ENCODE measurements at places on chromosomes 16 and 17. TPM values are rescaled to one million over a fixed set of nuclear protein-coding genes. Genes with fewer than 3 reads are reported as not detected.
A peak's percentile ranks its signal among the peaks of the same experiment; 100 is the strongest.

DNA sequence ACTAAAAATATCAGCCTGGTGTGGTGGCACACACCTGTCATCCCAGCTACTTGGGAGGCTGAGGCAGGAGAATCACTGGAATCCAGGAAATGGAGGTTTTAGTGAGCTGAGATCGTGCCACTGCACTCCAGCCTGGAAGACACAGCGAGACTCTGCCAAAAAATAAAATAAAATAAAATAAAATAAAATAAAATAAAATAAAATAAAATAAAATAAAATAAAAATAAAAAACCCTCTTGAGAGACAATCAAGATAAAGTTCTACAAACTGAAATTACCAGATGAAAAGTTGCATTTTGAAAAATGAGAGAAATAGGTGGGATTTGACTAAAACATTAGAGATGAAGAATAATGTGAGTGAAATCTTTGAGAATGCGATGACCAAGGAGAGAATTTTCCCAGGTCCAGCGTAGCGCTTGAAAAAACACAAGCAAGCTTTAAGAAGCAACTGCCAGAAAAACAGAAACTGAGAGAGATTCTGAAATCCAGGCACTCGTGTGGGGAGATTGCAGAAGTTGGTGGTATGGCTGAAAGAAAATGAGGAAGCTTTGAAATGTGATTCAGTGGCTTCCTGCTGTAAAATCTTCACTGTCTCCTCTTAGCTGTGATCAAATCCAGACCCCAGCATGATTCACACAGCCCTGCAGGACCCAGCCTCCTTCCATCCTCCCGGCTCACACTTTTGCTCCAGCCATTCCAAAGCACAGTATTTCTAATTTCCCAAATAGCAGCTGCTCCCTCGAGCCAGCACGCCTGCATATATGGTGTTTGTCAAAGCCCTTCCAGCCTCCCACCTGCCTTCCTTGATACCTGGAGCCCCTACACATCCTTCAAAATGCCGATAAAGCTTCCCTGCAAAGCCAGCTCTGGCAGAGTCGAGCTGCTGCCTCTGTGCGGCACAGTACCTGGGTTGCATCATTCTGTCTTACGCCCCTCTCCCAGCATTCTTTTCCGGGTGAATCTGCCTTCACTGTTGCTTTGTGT, 8.2 kb upstream of the CD300E start:
- H3K4me1 ChIP-seq = peaks cover 20% of the 10 kb centered on the region
- H3K27ac ChIP-seq = no peak overlapping the region
- H3K4me3 ChIP-seq = peak overlapping the region; percentile 26
- peaks cover 38% of the 10 kb centered on the region for H3K27me3 ChIP-seq

DNA sequence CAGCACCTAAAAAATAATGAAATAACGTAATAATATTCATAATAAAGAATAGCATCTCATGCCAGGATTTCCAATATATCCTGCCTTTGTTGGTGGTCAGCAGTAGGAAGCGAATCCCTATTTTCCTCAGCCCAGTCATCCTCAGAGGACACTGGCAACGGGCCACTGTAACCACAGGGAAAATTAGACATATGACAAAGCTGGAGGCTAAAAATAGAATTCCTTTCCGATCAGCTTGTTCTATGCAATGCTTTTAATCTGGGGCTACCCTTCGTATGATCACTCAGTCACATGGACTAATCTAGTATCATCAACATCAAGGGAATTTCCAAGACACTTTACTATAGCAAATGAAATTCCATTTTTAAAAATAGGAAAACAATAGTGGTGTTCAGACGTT, 246.9 kb upstream of the KCNJ16 start:
- no peak for DNase-seq
- H3K36me3 ChIP-seq = peaks cover 4% of the 10 kb centered on the region
- no peaks in the 10 kb centered on the region for H3K27me3 ChIP-seq
- H3K27ac ChIP-seq = no peak overlapping the region

DNA sequence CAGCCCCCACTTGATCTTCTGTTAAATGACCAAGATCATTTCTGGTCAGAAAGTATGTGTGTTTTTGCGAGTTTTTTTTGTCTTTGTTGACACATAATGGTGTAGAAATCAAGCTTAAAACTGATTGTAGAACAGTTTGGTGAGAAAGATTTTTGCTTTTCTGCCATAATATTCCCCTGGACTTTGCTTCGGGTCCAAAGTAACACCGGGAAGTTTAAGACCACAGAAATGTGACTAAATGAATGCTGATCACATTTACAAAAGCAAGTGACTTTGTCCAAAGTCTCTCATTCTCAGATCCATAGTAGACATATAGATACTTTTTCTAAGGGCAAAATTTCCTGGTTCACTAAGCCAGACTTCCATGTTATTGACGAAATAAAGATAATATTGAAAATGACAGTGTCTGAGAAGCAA, 2.6 kb downstream of the FAM20A start:
- peak overlapping the region; percentile 92 for H3K4me3 ChIP-seq
- DNase-seq = no peak
- H3K36me3 ChIP-seq = peaks cover 2% of the 10 kb centered on the region
- no peak overlapping the region for H3K27ac ChIP-seq

DNA sequence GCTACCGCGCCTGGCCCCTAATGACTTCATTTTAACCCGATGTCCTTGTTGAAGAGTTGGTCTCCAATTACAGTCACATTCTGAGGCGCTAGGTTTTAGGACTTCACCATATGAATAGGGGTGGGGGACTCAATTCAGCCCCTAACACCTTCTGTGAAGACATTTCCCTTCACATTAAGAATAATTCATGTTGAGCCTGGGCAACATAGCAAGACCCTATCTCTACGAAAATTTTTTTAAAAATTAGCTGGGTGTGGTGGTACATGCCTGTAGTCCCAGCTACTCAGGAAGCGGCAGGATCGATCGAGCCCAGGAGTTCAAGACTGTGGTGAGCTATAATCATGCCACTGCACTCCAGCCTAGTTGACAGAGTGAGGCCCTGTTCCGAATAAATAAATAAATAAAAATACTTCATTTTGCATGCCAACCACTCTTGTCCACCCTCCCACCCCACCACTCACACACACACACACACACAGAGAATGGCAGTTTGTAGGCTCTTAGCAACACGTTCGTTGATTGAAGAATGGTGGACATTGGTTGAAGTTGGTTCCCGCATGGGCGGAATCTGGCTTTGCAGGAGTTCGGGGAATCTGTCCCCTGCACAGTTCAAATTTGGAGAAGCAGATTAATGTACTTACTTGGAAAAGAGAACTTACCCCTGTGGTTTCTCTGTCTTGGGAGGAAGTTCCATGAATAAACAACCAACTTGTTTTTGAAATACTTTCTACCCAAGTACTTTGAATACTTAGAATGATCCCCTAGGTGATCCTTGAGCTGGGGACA, 27.8 kb upstream of the TVP23A start:
- no peak overlapping the region for H3K27ac ChIP-seq
- no peaks in the 10 kb centered on the region for H3K4me1 ChIP-seq
- no peak overlapping the region for H3K4me3 ChIP-seq
- H3K27me3 ChIP-seq = peaks cover 9% of the 10 kb centered on the region
- DNase-seq = no peak

DNA sequence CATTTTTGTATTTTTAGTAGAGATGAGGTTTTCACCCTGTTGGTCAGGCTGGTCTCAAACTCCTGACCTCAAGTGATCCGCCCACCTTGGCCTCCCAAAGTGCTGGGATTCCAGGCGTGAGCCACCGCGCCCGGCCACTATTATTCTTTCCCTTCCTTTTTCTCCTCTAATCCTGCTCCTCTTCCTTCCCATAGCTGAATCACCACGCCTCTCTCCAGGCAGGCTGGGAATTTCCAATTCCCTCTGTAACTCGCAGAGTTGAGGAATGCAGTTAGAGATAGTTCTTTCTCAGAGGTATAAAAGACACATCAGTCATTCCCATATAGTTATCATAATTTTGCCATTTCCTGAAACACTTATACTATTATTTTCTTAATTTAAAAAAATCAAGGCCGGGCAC, 11.2 kb downstream of the METTL16 start:
- H3K4me3 ChIP-seq = no peak overlapping the region
- no peak for DNase-seq
- peaks cover 29% of the 10 kb centered on the region for H3K36me3 ChIP-seq

GRCh38 chr17:67390646-67391361, 13.7 kb downstream of the PITPNC1 start:
- H3K4me1 ChIP-seq = peaks cover 15% of the 10 kb centered on the region
- DNase-seq = no peak
- no peaks in the 10 kb centered on the region for H3K27me3 ChIP-seq
- no peak overlapping the region for H3K4me3 ChIP-seq
- H3K27ac ChIP-seq = peak overlapping the region; percentile 19
- no peaks in the 10 kb centered on the region for H3K36me3 ChIP-seq

DNA sequence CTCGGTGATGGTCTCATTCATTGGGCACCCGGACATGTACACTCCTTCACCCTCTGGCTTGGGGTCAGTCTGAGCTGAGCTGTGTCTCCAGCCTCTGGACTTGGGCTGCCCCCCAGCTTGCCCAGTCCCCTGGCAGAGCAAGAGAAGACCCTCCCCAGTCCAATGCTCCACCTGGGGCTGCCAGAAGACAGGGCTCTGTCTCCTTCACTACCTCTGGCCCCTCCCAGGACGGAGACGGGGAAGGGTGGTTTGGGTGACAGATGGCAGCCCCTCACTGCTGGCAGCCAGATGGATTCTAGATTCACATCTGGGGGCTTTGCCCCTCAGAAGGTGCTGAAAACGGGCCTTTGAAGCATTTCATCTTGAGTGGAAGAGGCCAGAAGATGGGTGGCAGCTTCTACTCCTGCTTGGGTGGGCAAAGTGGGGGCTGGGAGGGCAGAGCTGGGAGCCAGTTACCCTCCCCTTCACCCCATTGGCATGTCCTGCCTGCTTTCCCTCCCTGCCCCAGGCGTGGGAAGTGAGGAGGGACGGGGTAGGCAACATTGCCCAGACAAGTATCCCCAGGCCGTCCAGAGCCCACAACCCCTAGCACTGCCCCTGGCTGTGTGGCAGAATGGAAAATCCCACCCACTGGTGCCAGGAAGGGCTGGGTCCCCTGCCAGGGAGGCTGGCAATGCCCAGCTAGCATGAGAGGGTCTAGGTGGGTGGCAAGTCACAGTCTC, 13.9 kb downstream of the NGFR start:
- no peak for DNase-seq
- peaks cover 29% of the 10 kb centered on the region for H3K4me1 ChIP-seq
- peaks cover 9% of the 10 kb centered on the region for H3K27me3 ChIP-seq
- H3K4me3 ChIP-seq = no peak overlapping the region

DNA sequence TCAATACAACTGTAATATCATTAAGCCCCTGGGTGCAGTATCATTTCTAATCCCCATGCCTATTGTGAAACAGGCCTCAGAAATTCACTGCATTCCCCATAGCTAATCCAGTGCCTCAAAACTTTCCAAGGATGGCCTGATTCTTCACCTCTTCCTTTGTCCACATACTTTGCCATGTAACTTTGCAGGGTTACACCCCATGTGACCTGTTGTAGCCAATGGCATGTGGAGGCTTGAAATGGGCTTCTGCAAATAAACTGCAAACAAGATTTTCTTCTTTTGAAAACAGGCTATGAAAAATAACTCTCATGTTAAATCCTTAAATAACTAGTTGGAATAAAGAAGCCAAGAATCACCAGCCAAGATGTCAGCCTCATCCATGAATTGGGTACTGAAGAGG, 35.9 kb downstream of the ABCA10 start:
- no peak overlapping the region for H3K27ac ChIP-seq
- H3K4me3 ChIP-seq = no peak overlapping the region

DNA sequence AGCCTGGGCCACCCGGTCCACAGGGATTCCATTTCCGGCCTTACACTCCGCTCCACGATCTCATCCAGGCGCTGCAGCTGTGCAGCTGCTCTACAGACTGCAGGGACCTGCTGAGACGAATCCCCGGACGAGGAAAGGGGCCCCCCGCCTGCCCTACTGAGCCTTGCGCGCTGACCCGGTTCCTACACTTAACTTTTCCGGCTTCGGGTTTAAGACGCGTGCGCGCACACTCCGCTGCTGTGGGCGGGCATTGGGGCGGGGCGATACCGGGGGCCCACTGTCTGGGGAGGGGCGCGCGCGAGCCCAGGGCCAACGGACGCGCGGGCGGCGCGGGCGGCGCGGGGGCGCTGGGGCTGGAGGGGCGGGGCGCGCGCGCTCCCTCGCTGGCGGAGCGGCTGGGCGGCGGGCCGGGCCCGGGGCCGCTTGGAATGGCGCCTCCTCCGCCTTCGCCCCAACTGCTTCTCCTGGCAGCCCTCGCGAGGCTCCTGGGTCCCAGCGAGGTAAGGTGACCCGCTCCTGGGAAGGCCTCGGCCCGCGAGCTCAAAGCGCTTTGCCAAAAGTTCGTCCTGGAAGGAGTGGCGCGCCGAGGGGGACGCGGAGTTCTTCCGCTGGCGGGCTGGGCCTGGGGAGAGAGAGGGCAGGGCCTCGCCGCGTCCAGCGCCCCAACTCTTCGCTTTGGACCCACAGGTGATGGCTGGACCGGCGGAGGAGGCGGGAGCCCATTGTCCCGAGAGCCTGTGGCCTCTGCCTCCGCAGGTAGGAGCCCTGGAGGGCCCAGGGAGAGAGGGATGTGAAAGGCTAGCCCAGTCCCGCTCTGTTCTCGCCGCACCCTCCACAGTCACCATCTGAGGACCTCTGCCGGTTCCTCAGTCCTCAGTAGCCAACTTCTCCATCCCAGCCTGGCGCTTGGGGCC, at the start of gene TP53I13:
TP53I13 (plus strand) TSS at position 371 of the 914 bp plus-strand sequence; CDS start at position 429, 58 bp downstream.
- peaks cover 11% of the 10 kb centered on the region for H3K4me1 ChIP-seq
- H3K4me3 ChIP-seq = peak within 1 kb of the TSS; percentile 98
- H3K36me3 ChIP-seq = peaks cover 9% of the 10 kb centered on the region
- H3K27me3 ChIP-seq = peaks cover 28% of the 10 kb centered on the region
- DNase-seq = peak; percentile 90
- peak within 1 kb of the TSS; percentile 88 for H3K27ac ChIP-seq

DNA sequence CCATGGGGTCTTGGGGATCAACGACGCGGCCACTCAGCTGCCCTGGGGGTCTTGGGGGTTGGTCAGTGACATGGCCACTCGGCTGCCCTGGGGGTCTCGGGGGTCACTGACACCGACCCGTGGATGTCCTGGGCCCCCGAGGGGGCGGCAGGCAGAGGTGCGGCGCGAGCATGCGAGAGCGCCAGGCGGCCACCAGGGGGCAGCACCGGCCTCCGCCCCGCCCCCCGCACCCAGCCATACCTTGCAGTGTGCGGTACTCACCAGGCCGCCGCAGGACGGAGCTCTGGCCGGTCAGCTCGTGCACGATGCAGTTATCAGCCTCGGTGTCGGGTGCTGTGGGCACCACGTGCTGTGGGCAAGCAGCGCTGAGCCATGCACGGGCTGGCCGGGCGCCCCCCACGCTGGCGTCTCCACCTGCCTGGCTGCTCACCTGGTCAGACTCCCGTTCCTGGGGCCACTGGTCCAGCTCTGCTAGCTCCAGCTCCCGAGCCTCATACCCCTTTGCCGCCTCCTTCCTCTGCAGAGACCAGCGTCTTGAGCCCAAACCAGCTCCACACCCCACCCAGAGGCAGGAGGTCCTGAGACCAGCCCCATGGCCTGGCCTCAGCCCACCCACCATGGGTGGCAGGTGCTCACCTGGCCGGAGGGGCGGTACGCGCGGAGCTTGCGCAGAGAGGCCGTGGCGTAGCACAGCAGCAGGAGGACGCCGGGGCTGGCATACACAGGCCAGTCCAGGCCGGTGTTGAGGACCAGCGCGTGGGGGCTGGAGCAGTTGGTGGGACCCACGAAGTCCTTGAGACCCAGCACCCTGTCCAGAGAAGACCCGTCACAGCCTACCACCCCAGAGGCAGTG, 31.2 kb downstream of the CTU2 start:
- no peaks in the 10 kb centered on the region for H3K4me1 ChIP-seq
- DNase-seq = no peak
- no peaks in the 10 kb centered on the region for H3K36me3 ChIP-seq
- no peaks in the 10 kb centered on the region for H3K27me3 ChIP-seq
- no peak overlapping the region for H3K27ac ChIP-seq

The WNT9B gene
- total RNA-seq = 0.89 TPM

The CCL8 gene
- not detected for total RNA-seq

The PRSS27 gene
- total RNA-seq = 19.0 TPM

The GPR139 gene
- not detected for total RNA-seq

Data from type B pancreatic cell (in vitro differentiated cells).